NCI-H2081 treated with DMSO at 0.1 percent for 48 hours (cell line): ENCODE measurements at places on chromosomes 16 and 17.

DNA sequence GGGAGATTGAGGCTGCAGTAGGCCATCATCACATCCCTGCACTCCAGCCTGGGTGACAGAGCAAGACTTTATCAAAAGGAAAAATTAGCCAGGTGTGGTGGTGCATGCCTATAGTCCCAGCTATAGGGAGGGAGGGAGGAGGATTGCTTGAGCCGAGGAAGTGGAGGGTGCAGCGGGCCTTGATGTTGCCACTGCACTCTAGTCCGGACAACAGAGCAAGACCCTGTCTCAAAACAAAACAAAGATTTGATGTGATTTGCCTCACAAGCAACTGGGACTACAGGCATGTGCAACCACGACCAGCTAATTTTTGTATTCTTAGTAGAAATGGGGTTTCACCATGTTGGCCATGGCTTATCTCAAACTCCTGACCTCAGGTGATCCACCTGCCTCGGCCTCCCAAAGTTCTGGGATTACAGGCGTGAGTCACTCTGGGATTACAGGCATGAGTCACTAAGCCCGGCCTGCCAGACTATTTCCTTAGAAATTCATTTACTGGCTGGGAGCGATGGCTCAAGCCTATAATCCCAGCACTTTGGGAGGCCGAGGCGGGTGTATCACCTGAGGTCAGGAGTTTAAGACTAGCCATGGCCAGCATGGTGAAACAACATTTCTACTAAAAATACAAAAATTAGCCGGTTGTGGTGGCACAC lies 11.5 kb downstream of the UBE2G1 start:
- DNase-seq = no peak

- DNase-seq = no peak
Observed at GRCh38 chr17:13337864-13338371, 263.8 kb downstream of the HS3ST3A1 start.

DNA sequence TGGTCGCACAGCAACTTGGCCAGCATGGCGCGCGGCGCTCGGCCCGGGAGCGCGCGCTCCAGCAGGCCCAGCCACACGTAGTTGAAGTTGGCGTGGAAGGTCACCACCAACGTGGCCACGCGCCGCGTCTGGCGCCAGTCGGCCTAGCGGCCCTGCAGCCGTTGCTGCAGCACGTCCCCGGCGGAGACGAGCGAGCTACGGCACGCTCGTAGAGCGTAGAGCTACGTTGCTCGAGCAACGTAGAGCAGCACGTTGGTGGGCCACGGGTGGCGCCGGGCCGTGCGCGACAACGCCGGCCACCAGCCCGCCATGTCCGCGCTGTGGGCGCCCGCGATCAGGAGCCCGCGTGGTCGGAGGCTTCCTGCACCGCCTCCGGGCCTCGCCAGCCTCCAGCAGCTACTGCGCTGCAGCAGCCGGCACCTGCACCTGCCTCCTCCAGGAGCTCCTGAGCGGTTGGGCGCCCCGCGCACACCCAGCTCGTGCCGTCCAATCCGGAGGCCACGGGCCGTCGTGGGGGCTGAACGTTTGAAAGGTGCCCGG lies 13.4 kb upstream of the SULT1A1 start:
- peak; percentile 32 for DNase-seq

GRCh38 chr17:57833179-57833939 lies 16.5 kb downstream of the MRPS23 start:
- peak; percentile 68 for DNase-seq

GRCh38 chr16:63945806-63946205 lies 1176.1 kb downstream of the CDH11 start:
- no peak for DNase-seq

DNA sequence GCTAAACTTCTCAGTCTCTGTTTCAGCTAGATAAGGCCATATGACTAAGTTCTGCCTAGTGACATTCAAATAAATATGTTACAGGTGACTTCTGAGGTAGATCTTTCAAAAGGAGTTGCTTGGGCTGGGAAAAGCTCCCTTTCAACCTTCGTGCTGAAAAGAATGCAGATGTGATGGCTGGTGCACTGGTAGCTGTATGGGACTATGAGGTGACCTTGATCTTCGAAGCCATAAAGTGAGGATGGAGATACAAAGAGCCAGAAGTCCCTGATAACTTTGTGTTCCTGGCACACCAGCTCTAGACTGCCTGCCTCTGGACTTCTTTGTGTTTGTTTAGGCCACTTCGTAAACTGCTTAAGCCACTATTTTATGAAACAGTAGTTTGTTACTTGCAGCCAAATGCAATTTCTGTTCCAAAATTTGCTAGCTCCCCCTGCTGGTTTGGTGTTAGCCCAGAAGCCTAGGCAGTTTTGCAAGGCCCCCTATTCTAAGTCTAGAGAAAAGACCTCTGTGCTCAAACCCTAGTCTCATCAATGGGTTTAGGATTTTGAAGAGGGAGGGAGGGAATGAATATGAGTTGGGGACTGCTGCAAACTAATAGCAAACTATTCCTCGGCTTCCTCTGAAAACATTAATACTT lies 23.3 kb upstream of the ERCC4 start:
- DNase-seq = no peak

DNA sequence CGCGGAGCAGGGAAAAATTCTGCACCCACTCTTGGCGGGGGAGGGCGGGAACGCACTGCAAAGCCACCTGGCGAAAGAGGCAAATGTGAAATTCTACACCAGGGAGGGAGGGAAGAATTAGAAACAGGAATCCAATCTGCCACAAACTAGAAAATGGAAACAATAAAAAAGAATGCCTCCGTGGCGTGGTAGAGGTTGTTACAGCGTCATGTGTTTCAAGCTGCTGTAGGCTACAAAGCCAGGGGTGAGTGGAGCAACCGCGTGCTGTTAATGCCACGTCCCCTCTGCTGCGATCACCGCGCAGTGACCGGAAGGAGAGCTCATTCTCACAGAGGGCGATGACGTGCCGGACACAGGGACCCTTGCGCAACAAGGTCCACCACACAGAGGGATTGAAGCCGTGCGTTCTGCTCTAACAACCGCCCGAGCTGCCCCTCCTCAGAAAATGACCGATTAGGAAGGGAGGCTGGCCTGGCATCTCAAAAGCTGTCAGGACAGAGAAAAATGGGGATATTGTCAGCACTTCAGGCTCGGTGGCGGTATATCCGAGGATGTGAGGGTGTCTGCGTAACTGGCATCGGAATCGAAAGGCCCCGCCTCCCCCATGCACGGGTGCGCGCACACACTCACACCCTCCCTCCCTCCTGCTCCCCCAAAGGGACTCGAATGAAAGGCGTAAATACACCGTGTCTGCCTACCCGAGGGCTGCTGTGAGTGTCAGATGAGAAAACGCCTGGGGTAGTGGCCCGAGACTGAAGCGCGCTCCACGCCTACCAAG lies 70.8 kb upstream of the TNRC6C start:
- no peak for DNase-seq
